ENCODE measurements at places on chromosomes 12 and 14.

DNA sequence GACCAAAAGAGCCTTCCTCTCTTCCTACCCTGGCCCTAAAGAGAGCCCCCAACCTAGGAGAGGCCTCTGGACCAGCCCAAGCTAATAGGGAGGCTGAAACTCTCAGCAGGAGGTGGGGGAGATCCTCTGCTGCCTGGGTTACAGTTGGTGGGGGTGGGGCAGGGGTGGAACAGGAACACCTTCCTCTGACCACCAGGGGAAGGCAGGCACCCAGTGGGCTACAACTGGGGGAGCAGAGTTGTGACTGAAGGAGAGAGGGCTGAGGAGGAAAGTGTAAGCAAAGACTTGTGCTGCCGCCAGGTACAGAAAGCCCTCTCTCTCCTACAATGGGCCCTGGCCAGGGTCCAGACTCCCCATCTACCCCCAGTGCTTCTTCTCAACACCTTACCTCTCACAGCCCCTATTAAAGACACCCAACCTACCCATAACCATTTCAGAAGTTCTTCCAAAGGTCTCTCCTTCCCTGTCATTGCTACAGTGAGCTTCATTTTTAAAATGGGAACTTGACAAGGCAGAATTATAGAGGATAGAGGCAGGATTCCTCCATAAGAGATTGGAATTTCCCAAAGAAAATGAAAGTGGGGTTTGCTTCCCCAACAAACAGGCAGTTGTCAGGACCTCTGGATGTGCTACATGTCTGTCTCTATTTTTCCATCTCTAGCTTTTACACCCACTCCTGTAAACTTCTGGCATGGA lies 1.4 kb downstream of the MYO1A start:
- no peak for DNase-seq

DNA sequence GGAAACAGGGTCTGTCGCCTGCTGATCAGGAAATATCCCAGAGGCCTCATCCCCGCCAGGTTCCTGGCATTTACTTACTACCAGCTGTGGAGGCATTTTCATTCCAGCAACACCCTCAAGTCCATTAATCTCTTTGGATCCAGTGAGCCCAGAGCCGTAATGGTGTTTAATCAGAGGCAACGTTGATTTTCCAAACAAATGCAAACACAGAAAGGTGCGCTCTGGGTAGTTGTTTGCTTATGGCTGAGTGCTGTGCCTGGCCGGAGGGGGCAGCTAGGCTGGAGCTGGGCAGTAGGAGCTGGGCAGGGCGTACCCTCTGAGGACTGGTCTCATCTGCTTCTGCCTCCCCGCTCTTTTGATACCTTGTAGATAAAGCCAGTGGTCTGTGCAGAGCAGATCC lies 110.6 kb downstream of the ADCK1 start:
- no peak for DNase-seq

GRCh38 chr12:3273409-3273853 lies 196.3 kb downstream of the TSPAN9 start:
- no peak for DNase-seq

GRCh38 chr14:35201066-35201465 lies 78.7 kb downstream of the PRORP start:
- no peak for DNase-seq

DNA sequence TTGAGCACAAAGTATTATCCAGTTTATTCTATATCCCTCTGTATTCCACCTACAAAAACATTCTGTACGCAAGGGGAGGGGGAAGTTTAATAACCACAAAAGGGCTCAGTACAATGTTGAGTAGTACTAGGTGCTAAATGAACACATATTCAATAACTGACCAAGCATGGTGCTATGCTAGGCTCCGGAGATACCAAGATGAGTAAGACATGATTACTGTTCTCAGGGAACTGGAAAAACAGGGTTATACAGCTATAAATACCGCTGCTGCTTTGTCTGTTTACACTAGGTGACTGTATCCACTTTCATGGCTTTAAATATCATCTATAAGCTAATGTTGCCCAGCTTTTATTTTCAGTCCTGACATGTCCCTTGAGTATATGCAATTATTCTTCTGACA lies 135.8 kb downstream of the INSM2 start:
- DNase-seq: no peak

DNA sequence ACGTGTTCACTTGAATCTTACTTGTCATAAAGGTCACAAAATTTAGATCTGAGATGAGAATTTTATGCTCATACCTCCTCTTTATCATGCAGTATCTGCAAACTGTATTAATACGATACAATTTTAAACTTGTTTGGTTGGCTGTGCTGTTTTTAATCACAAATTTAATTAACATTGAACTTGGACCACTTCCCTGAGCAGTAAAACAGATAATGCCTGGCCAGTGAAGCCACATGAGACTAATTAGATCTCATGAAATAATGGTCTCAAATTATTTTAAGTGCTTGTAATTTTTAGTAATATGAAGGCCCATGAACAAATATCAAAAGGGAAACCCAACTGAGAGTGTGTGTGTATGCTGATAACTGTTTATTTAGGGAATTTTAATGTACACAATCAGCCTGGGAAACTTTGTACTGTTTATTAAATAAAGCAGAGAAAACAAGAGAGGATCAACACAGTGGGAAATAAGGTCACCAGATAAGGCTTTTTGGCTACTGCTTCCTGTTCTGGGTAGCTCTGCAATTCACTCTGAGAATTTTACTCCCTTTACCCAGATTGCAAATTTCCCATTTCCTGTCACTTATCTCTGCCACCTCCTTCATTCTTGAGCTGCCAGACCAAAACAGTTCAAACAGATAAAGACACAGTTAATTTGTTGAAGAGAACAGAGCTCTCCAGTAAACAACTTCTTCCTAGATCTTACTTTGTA lies 61.6 kb upstream of the GNPNAT1 start:
- no peak for DNase-seq

DNA sequence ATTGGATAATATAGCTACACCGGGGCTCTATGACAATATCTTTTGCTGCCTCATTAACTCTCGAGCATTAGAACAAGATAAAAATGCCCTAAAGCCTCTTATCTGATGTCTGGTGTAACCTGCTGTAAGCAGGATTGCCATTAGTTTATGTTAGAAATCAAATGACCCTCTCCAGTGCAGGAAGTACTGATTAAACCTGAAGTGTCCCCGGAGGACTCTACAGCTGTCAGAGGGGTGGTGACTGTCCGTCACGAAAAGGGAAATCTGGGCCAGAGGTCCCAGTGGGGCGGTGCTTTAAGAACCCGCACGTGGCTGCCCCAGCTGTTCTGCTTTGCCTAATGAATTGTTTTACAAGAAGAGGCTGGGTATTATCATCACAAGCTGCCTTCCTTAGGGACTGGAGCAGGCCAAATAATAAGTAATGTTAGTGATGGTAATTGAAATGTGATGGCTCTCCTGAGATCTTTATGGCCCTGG lies 55.7 kb downstream of the LIN52 start:
- no peak for DNase-seq

All from stimulated activated CD4-positive, alpha-beta T cell treated with anti-CD3 and anti-CD28 coated beads, Interleukin-15, amount 100 ng/mL, for 24 hours (primary cell).